Stimulated activated CD8-positive, alpha-beta memory T cell treated with anti-CD3 and anti-CD28 coated beads, Interleukin-4, amount 100 ng/mL, for 48 hours (primary cell): ENCODE measurements at places on chromosomes 2 and 18.

GRCh38 chr18:42341423-42341822, 386.4 kb downstream of the PIK3C3 start:
- no peak for DNase-seq

GRCh38 chr2:63888490-63889402, 47.0 kb downstream of the UGP2 start:
- peak; percentile 56 for DNase-seq

- DNase-seq = no peak
Observed at GRCh38 chr2:36918307-36918706, 48.0 kb downstream of the STRN start.

DNA sequence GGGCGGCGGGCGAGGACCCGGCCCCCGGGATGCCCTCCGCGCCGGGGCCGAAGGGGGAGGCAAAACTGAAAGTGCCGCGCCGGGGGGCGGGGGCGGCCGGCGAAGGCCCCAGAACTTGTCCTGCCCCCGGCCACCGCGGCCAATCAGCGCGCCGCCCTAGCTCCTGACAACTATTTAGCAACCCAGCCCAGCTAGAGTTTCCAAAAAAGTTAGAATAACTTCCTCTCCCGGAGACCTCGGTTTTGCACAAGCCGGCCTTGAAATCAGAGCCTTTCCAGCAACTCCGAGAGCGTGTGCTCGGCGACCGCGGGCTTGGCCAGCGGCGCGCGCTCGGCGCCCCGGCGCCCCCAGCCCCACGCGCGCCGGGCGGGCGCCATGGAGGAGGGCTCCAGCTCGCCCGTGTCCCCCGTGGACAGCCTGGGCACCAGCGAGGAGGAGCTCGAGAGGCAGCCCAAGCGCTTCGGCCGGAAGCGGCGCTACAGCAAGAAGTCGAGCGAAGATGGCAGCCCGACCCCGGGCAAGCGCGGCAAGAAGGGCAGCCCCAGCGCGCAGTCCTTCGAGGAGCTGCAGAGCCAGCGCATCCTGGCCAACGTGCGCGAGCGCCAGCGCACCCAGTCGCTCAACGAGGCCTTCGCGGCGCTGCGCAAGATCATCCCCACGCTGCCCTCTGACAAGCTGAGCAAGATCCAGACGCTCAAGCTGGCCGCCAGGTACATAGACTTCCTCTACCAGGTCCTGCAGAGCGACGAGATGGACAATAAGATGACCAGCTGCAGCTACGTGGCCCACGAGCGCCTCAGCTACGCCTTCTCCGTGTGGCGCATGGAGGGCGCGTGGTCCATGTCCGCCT, at the start of gene TWIST2:
TWIST2 (plus strand) TSS at position 245 of the 850 bp plus-strand sequence; CDS start at position 376, 131 bp downstream.
- DNase-seq = no peak

DNA sequence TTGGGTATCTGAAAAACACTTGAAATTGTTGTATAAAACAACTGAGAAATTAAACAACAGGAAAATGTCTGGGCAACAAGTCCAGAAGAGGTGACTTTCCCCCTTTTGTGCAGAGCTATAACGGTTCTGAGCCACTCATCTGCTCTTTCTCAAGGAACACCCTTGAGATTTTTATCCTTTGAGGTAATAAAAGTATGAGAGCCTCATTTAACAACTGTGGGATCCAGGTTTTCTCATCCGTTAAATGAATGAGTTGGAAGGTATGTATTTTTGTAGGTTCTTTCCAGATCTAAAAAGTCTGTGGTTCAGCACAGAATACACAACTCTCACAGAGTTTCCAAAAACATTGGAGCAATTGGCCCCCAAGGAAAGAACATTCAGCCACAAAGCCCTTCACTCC, 93.0 kb downstream of the ANKRD44 start:
- DNase-seq = no peak

DNA sequence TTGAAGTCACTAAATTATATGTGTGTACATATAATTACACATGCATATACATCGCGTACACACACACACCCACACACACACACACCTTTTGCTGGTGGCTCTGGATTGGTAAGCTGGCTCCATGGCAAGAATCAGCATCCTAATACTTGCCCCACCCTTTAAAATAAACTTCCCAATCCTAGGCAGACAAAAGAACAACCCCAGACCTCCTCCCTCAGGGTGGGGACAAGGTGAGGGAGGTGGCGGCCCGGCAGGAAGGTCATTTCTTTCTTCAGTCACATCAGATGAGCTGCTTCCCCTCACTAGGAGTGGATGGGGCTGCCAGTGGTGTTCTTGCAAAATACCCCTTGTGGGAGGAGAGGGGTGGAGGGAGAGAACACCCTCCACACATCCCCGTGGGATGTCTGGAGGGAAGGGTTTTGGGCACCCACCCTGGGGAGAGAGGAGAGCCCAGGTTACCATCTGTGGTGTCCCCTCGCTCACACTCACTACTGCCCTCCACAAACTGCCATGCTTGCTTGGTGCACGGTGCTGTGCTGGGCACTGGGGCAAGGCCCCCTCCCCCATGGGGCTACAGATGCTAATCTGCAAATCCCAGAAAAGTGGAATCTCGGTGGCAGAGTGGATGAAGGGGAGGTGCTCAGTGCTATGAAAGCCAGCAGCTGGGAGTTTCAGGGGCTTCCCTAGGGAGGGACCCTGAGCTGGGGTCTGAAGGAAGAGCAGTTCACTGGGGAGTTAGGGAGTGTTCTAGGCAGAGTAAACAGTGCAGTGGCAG, 64.0 kb downstream of the ODC1 start:
- DNase-seq = no peak

DNA sequence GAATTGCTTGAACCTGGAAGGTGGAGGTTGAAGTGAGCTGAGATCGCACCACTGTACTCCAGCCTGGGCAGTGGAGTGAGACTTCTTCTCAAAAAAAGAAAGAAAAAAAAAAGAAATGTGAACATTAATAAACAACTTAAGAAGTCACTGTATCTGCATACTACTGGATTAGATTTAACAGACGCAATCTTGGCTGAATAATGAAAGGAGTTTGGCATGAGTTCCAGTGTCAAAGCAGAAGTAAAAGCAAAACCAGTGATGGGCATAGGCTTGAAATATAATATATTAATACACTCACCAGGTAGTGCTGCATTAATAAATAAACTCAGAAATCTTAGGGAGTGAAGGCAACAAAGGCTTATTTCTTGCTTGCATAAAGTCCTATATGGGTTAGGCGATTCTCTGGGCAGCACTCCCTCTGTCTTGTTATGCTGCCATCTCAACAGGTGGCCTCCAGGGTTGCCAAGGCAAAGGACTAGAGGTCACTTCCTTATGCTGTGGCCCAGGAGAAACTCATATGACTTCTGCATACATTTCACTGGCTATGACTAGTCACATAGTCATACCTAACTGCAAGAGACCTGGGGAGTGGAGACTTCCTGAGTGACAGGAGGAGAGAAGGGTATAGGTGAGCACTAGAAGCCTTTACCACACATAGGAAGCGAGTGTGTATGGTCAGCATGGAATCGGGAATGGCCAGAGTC, 296.2 kb upstream of the SPRED2 start:
- no peak for DNase-seq

DNA sequence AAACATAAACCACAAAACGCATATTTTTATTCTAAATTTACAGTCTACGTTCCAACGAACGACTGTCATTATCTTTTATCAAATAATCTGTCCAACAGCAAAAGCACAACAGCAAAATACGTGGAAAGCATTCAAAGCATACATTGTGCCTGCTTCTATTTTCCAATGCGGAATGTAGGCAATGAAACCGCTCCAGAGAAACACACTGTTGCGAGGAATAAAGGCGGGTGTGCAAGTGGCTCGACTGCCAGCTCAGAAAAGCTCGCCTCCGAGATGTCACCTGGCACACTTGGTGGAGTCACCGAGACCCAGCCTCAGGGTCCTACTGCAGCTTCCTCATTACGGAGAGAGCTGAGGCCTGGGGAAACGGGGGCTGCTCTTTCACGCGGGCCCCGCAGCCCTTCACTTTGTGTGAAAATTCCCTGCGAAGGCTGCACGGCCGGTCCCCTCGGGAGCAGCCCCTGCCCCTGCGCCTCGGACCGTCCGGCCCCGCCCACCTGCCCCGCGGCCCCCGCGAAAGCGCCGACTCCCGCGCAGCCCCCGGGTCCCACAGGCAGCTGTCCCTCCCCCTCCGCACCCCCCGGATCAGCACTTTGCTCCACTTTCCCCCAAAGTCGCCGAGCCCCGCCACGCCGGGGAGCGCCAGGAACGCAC, 752 bp downstream of the MGAT4A start:
- peak; percentile 64 for DNase-seq

- DNase-seq = no peak
Observed at GRCh38 chr2:240593026-240593702, 6.6 kb downstream of the CAPN10 start.

DNA sequence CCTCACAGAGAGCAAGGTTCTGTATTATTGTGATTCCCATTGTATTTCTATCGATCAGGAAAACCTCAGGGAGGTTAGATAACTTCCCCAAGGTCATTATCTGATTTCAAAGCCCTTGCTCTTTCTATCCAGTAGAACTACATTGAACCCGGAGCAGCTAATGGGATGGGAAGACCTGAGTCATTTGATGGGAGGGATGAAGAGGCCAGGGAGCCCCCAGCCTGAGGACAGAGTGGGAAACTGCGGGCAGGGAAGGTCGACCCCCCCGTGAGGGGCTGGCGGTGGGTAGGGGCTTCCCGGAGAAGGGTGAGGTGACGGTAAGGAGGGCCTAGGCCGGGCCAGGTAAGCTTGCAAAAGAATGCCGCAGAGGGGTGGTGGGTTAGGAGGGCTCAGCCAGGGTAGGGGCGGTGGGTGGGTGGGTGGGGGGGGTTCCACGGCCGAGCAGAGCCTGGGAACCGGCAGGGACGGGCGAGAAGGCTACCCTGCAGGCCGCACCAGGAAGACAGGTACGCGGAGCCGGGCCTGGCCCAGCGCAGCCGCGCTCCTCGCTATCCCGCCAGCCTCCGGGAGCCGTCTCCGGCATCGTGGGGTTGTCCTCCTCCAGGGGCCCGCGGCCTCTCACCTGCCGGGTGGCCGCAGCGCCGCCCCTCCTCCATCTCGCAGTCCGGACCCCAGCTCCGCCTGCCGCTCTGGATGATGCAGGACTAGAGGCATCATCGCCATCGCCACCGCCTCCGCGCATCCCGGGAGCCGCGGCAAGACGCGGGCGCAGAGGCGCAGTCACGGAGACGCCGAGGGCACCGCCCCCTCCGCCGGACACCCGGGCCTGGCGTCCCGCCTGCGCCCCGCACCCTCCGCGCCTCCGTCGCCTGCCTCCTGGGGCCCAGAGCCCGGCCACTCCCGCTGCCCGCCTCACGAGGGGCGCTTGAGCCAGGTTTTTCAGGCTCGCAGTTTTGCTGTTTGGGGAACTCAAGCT, at the start of gene GPR75:
GPR75 (minus strand) TSS at position 762 of the 976 bp plus-strand sequence. CDS start 5,211 bp downstream, outside the sequence.
- no peak for DNase-seq

- no peak for DNase-seq
Observed at GRCh38 chr2:231342061-231342711, 53.3 kb upstream of the B3GNT7 start.

- DNase-seq = no peak
Observed at GRCh38 chr2:238261718-238262375, 22.0 kb upstream of the HES6 start.

GRCh38 chr2:26850505-26850904, 2.6 kb downstream of the DPYSL5 start:
- DNase-seq = no peak

- no peak for DNase-seq
Observed at GRCh38 chr18:37846996-37847395, 281.4 kb upstream of the CELF4 start.

- no peak for DNase-seq
Observed at GRCh38 chr2:6806604-6807003, 59.1 kb downstream of the CMPK2 start.

GRCh38 chr2:8219631-8220355, 462.1 kb upstream of the ID2 start:
- no peak for DNase-seq

- no peak for DNase-seq
Observed at GRCh38 chr18:62334120-62334519, 9.0 kb downstream of the TNFRSF11A start.

- DNase-seq = no peak
Observed at GRCh38 chr2:120392923-120393322, 47.0 kb downstream of the INHBB start.

DNA sequence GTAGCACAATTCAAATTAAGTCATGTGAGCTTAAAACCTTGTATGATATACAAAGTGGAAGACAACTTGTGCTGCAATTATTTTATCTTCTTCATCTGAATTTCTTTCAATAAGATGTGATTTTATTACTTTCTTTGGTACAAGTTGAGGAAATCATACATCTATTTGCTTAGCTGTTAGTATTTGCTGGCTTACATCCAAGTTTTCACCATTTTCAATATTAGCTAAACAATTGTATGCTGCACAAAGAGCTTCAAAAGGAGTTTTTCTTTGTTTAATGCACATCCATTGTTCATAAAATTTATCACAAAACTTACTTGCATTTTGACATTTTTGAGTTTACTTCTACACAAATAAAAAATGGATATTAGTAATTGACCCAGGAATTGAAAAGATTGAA, 40.9 kb downstream of the SCN9A start:
- no peak for DNase-seq

GRCh38 chr2:45388541-45389100, 222.4 kb downstream of the SRBD1 start:
- no peak for DNase-seq

GRCh38 chr18:68826121-68826520, 28.2 kb downstream of the CCDC102B start:
- no peak for DNase-seq

- DNase-seq = no peak
Observed at GRCh38 chr2:166126007-166126639, 1.7 kb downstream of the SCN1A start.

GRCh38 chr2:105294844-105295481, 34.6 kb downstream of the TGFBRAP1 start:
- DNase-seq = peak; percentile 31

DNA sequence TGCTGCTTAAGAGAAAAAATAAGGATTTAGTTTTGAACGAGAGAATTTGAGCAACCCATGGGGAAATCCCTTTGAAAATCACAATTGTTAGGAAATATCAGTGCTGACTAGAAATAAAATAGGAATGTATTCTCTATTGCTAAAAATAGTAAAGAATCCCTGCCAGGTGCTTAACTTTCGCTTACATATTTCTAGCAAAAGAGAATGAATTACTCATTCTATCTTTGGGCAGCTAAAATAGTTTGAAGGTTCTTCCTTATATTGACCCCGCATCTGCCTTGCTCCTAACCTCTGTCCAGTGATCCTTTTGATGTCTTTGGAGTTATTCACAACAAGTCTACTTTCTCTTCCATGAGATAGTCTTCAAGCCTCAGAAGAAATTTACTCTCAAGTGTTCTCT, 103.8 kb downstream of the PLCL1 start:
- no peak for DNase-seq

DNA sequence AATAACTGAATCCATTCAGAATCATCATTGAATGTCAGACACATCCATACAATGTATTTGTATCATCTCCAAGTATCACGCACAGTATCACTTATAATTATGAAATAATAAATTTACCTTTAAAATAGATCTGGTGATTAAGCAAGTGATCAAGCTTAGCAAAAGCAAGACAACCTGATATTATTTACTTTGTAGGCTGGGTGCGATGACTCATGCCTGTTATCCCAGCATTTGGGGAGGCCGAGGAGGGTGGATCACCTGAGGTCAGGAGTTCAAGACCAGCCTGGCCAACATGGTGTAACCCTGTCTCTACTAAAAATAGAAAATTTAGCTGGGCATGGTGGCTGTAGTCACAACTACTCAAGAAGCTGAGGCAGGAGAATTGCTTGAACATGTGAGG, 421.0 kb upstream of the NETO1 start:
- no peak for DNase-seq

GRCh38 chr18:54392543-54393023, 34.9 kb downstream of the C18orf54 start:
- DNase-seq = no peak

GRCh38 chr2:63053081-63053888, 2.7 kb downstream of the OTX1 start:
- peak; percentile 24 for DNase-seq
